Muscle of leg (tissue), 16 donors: ENCODE measurements at places on chromosomes 6 and 20. TPM values are rescaled to one million over a fixed set of nuclear protein-coding genes. Genes with fewer than 3 reads are reported as not detected.

- no peaks in the 10 kb centered on the region for H3K36me3 ChIP-seq
- no peaks in the 10 kb centered on the region for H3K27me3 ChIP-seq
- no peak overlapping the region for H3K4me3 ChIP-seq
Observed at GRCh38 chr6:135606392-135606791, 108.9 kb upstream of the AHI1 start.

- H3K27ac ChIP-seq, result no peak overlapping the region
- DNase-seq, result peak; percentile 27
- no peak overlapping the region for H3K4me3 ChIP-seq
- H3K36me3 ChIP-seq, result no peaks in the 10 kb centered on the region
Observed at GRCh38 chr6:151502499-151502898, 8.7 kb downstream of the CCDC170 start.

The CRISP3 gene
- total RNA-seq, result 0.04 TPM

The ACTL10 gene
- 0.49 TPM for total RNA-seq

GRCh38 chr20:79565-79964, 7.9 kb upstream of the DEFB125 start:
- DNase-seq, result no peak
- H3K4me3 ChIP-seq, result no peak overlapping the region
- H3K27me3 ChIP-seq, result no peaks in the 10 kb centered on the region
- no peaks in the 10 kb centered on the region for H3K36me3 ChIP-seq
- H3K4me1 ChIP-seq, result no peaks in the 10 kb centered on the region

DNA sequence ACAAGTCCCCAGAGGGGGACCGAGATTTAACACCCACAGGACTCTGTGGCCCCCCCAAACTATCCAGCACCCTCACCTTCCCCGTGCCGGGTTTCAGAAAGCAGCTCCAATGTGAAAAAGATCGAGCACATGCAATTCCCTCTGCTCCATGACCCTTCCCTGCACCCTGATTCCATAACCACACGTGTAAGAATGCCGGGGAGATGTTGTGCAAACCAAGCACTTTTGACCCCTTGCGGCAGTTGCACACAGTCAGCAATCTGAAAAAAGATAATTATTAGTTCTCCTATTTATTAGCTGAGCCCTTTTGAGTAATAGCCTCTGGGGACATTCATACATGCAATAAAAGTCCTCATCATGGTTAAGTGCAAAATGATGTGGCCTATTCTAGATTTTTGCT, 13.0 kb downstream of the FOXQ1 start:
- peaks cover 15% of the 10 kb centered on the region for H3K27me3 ChIP-seq
- H3K27ac ChIP-seq, result no peak overlapping the region
- H3K4me3 ChIP-seq, result no peak overlapping the region
- peak; percentile 49 for DNase-seq
- H3K36me3 ChIP-seq, result no peaks in the 10 kb centered on the region

DNA sequence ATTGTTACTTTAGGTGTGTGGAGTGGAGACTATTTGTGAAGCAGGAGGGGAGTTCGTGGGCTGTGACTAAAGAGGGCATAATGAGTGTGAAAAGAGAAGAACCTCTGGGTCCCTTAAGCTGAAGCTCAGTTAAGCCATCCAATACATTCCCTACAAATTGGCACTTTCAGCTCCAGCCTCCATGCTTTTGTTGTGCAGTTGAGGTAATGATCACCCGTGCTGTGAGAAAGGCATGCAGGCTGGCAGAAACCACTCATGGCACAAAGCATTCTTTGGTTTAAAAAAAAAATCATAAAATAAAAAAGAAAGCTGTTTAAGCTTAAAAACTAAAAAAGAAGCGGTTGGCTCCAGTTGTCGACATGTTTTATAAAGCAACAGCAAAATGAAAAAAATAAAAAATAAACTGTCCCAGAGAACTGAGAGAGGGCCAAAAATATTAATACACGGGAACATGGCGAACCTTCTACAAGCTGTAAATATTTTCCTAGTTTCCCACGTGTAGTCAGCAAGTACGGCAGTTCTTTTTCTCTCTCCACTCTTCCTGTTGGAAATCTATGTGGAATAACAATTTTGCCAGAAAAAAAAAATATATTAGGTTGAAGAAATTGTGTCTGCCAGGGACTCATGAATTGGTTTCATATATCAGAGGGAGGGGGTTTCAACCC, 82.2 kb downstream of the ANKRD60 start:
- peak overlapping the region; percentile 3 for H3K27ac ChIP-seq
- H3K36me3 ChIP-seq, result no peaks in the 10 kb centered on the region
- H3K27me3 ChIP-seq, result peaks cover 6% of the 10 kb centered on the region
- DNase-seq, result peak; percentile 91
- peaks cover 33% of the 10 kb centered on the region for H3K4me1 ChIP-seq

DNA sequence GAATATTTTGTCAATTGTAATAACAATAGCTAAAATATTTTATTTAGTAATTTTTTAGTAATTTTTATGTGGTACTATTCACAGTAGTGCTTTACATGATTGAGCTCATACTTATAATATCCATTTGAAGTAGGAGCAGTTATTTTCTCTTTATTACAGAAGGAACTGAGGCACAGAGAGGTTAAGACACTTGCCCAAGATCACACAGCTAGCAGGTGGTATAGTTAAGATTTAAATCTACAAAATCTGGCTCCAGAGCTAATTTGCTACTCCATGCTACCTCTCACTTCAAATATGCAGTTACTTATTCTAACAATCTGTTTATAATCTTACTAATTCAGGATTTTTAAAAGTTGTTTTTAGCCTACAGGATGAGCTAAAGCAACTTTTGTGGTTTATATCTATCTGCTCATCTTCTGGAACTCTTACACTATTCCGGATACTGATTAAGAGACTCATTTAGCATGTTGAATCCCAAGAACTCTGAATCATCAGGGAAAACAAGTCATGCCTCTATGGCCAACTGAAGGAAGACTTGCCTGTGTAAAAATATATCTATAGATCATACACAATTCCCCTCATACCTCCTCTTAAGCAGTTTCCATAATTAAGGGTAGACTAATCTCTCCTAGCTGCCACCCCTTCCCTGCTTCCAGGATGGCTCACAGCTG, 324.2 kb downstream of the UBE3D start:
- no peaks in the 10 kb centered on the region for H3K4me1 ChIP-seq
- H3K27ac ChIP-seq, result no peak overlapping the region
- no peak for DNase-seq
- no peaks in the 10 kb centered on the region for H3K27me3 ChIP-seq
- H3K36me3 ChIP-seq, result no peaks in the 10 kb centered on the region

The PBOV1 gene
- not detected for total RNA-seq

The TRIM15 gene
- total RNA-seq, result not detected
